ENCODE measurements at places on chromosomes 2 and 18. TPM values are rescaled to one million over a fixed set of nuclear protein-coding genes. Genes with fewer than 3 reads are reported as not detected.

DNA sequence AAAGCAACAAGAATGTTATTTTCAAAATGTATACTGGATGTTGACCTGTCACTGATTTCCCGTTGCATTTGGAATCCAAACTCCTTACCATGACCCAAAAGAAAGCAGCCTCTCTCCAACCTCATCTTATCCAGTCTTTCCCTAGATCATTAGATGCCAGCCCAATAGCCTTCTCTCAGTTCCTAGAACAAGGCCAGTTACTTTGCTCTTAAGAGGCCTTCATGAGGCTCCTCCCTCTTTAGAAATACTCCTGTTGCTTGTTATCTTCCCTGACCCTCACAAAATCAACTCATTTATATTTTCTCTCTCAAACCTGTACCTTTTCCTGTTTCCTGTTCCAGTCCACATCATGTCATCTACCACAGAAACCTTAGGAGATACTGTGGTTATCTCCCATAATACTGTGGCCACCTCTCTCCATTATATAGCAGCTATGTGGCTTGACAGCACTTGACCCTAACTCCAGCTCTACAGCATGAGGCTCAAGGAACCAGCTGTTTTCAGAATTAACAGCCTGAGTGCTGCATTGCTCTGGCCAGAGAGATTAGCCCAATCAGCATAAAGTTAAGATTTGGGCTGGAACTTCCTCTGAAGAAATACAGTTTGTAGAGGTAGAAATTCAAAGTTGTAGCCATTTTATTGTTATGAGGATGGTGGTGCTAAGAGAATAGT is 22.8 kb downstream of the SRBD1 start:
- DNase-seq, result no peak

CNTNAP5 gene
- not detected for total RNA-seq

- DNase-seq, result no peak
Observed at GRCh38 chr2:32770360-32770759, 142.5 kb downstream of the TTC27 start.

FAM237A gene
- not detected for total RNA-seq

DNA sequence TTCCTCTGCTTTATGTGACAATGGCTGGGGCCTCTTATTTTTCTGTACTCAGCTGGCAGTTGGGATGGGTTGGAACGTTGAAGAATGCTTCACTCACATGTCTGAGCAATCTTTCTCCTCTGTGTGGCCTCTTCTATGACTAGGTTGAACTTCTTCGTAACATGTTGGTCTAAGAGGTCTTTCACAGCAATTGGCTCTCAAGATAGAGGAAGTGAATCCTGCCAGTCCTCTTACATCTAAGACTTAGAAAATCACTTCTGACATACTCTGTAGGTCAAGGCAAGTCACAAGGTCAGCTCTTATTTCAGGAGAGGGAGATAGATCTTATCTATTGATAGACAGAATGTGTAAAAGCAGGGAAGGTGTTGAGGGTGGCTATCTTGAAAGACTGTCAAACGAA is 174.1 kb downstream of the NYAP2 start:
- no peak for DNase-seq

GRCh38 chr2:229256376-229256775 is 14.7 kb downstream of the PID1 start:
- DNase-seq, result no peak

DNA sequence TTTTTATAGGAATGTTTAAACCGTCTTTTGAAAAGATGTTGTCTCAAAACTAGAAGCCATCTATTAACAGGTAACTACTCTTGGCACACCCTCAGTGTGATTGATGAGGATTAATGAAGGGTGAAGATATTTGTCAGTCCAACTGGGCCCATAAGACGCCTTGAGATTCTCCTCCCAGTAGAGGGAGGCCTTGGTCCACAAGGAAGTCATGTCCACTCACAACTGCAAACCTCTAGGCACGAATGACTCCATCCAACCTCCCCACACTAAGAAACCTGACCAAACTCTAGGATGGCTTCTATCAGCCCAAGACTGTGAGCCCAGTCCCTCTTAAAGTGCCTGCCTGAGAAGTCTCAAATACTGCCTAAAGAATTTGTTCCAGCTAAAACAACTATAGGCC is 19.2 kb upstream of the GRP start:
- peak; percentile 8 for DNase-seq

DNA sequence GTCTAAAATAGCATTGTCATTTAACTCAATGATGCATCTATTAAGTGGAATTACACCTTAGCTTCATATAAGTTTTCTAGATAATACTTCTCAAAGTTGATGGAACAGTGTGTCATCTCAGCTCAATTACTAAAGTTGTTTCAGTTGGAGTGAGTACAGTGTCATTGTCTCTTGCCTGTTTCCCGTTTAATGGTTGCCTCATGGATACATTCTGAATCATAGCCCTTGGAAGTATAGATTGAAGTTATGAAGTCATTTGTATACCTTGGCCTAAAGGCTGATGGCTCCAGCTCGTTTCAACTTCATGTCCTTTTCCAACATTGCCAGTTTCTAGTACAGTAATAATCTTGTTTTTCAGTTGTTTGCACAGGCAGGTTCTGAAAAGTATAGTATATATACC is 130.5 kb upstream of the NOSTRIN start:
- DNase-seq, result no peak

- peak; percentile 59 for DNase-seq
Observed at GRCh38 chr2:195659982-195660890, 3.2 kb downstream of the SLC39A10 start.

DNA sequence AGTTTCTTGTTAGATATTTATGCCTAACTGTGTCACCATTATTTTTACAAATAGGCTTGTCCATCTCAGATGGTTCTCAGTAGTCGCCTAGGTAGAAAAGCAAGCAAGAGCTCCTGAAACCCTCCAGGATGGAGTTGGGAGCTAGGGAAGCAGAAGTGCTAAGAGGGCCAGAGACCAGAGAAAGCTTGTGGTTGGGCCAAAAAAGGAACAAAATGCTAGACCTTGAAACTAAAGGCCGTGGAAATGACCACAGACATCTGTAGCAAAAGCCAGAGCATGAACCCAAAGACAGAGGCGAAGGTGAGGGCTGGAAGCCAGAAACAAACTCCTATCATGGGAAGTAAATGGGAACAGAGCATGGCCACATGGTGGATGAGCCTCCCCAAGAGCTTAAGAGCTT is 29.9 kb upstream of the RMDN2 start:
- no peak for DNase-seq

GRCh38 chr18:78480262-78481054 is 499.2 kb upstream of the SALL3 start:
- no peak for DNase-seq

KCNK3 gene
- total RNA-seq, result 2.3 TPM

- DNase-seq, result peak; percentile 40
Observed at GRCh38 chr2:22281033-22281432, 1103.9 kb upstream of the KLHL29 start.

- DNase-seq, result no peak
Observed at GRCh38 chr2:143802242-143802641, 673.0 kb downstream of the ARHGAP15 start.

GRCh38 chr18:23752363-23752762 is 63.1 kb downstream of the LAMA3 start:
- no peak for DNase-seq

DNA sequence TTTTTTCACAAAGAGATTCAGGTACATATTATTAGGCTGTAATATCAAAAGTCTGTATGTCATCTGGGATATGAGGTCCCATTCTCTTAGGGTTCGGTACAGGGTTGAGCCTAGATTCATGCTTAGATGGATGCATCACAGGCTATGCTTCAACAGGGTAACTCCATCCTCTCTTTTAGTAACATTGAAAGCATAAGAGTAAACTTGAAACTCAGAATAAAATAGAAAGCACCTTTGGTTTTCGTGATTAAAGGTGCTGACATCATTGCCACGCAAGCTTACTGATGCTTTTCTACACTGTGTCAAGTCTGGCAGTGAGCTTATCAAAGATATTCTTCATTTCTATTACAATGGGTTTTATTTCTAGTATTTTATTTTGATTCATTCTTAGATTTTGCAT is 419.1 kb upstream of the DSEL start:
- DNase-seq, result no peak

- no peak for DNase-seq
Observed at GRCh38 chr2:172736424-172737174, 954 bp downstream of the RAPGEF4 start.

- DNase-seq, result peak; percentile 70
Observed at GRCh38 chr2:106882673-106883072, 3.3 kb downstream of the ST6GAL2 start.

COPS8 gene
- 316 TPM for total RNA-seq

DNA sequence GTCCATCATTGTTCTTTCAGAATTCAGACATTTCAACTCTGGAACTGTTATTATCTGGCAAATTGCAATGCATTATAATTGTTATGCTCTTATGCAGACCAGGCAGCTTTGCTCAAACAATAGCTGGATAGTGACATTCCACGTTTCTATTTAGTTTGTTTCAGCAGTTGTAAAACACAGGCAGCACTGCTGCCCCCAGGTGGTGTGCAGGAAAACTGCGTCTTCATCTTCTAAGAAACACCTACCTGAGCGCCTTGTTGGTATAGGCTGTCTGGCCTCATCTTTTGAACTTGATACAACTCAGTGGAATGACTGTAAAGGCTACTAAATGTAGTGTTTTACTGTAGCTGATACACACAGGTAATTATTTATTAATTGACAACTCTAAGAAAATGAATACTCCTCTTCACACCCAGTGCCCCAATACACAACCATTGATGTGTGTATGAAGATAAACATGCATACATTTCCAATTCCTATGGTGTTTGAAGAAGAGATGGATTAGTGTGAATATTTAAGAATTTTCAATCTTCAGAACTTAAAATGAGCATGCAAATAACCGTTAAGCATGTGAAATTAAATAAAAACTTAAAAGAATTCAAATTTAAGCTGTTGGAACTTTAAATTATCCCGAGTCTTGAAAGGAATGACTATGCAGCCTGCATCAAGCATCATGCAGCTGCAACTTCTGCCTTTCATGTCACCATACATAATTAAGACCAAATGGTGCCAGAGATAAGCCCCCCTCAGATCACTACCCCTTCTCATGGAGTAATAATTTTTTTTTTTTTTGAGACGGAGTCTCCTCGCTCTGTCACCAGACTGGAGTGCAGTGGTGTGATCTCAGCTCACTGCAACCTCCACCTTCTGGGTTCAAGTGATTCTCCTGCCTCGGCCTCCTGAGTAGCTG is 85.6 kb downstream of the CD8B2 start:
- DNase-seq, result peak; percentile 10

MCEE gene
- 20.2 TPM for total RNA-seq

- DNase-seq, result peak; percentile 6
Observed at GRCh38 chr2:212145121-212145520, 393.5 kb downstream of the ERBB4 start.

GRCh38 chr2:19632403-19632991 is 269.3 kb downstream of the TTC32 start:
- peak; percentile 85 for DNase-seq
